ENCODE measurements at places on chromosomes 2 and 18. TPM values are rescaled to one million over a fixed set of nuclear protein-coding genes. Genes with fewer than 3 reads are reported as not detected.

DNA sequence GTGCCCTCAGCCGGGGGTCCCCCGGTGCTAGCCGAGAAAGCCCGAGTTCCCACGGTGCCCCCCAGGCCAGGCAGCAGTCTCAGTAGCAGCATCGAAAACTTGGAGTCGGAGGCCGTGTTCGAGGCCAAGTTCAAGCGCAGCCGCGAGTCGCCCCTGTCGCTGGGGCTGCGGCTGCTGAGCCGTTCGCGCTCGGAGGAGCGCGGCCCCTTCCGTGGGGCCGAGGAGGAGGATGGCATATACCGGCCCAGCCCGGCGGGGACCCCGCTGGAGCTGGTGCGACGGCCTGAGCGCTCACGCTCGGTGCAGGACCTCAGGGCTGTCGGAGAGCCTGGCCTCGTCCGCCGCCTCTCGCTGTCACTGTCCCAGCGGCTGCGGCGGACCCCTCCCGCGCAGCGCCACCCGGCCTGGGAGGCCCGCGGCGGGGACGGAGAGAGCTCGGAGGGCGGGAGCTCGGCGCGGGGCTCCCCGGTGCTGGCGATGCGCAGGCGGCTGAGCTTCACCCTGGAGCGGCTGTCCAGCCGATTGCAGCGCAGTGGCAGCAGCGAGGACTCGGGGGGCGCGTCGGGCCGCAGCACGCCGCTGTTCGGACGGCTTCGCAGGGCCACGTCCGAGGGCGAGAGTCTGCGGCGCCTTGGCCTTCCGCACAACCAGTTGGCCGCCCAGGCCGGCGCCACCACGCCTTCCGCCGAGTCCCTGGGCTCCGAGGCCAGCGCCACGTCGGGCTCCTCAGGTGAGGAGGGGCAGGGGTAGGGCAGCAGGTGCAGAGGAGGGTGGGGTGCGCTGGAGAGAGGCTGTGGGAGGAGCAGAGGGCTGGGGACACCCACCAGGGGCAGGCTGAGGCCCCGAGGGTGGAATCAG lies 14.1 kb upstream of the GMPPA start:
- peak; percentile 45 for DNase-seq
- H3K27me3 ChIP-seq, result 0 out of 2 replicates have a peak, but pooled peaks cover 6% of the 10 kb centered on the region
- peak overlapping the region; percentile 26 for H3K4me3 ChIP-seq
- peaks cover 4% of the 10 kb centered on the region for H3K36me3 ChIP-seq
- no peak overlapping the region for H3K27ac ChIP-seq

SPHKAP gene
- total RNA-seq, result 0.32 TPM

IL36B gene
- total RNA-seq, result not detected

- no peak overlapping the region for H3K27ac ChIP-seq
- H3K4me3 ChIP-seq, result no peak overlapping the region
- no peaks in the 10 kb centered on the region for H3K36me3 ChIP-seq
- H3K27me3 ChIP-seq, result peaks cover 14% of the 10 kb centered on the region
Measured at GRCh38 chr2:102489646-102490045, 16.6 kb downstream of the SLC9A4 start.

DNA sequence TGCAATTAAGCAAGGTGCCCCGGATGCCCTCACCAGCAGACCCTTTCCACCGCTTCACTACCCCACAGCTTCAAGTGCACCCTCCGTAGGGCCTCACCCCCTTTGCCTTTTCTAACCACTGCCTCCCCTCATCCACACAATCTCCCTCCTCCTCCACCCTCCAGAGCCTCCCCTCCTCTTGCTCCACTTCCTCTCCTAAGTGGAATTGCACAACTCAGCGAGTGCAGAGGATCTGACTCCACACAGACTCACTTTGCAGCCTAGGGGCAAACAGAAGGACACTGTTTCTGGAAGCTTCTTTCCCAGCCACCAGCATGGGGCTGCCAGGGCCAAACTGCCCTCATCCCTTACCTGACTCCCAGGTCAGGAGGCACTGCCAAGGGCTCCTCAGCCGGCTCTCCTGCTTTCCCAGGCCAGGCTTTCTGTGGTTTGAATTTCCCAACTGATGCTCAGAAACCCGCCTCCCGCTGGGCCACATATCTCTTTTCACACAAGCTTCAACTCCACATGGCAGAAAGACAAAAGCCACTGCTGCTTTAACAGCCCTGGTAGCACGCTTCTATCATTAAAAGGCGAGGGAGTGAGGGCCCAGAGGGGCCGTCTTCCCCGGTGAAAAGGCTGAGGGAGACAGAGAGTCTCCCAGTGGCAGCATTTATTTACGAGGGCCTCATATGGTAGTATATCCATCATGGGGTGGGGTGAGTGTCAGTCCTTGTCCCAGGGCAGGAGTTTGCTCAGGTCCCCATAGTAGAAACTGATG lies 74.7 kb upstream of the MGAT4A start:
- H3K27ac ChIP-seq, result no peak overlapping the region
- H3K4me1 ChIP-seq, result no peaks in the 10 kb centered on the region
- no peaks in the 10 kb centered on the region for H3K36me3 ChIP-seq
- H3K4me3 ChIP-seq, result no peak overlapping the region
- no peaks in the 10 kb centered on the region for H3K27me3 ChIP-seq

GRCh38 chr18:51051105-51051712 lies 21.2 kb downstream of the SMAD4 start:
- no peaks in the 10 kb centered on the region for H3K27me3 ChIP-seq
- no peak overlapping the region for H3K27ac ChIP-seq
- no peak overlapping the region for H3K4me3 ChIP-seq
- DNase-seq, result peak; percentile 80
- H3K36me3 ChIP-seq, result peaks cover 46% of the 10 kb centered on the region

GRCh38 chr2:240369801-240370585 lies 65.5 kb upstream of the GPC1 start:
- peaks cover 33% of the 10 kb centered on the region for H3K4me1 ChIP-seq
- 0 out of 2 replicates have a peak overlapping the region, but pooled peaks have one; percentile 36 for H3K4me3 ChIP-seq
- DNase-seq, result peak; percentile 94
- H3K27ac ChIP-seq, result peak overlapping the region; percentile 72
- no peaks in the 10 kb centered on the region for H3K36me3 ChIP-seq
- H3K27me3 ChIP-seq, result no peaks in the 10 kb centered on the region
